ENCODE measurements at places on chromosomes 12 and 14. TPM values are rescaled to one million over a fixed set of nuclear protein-coding genes. Genes with fewer than 3 reads are reported as not detected.

- DNase-seq: no peak
These were observed 93.3 kb upstream of the RIC8B start for GRCh38 chr12:106681210-106681609.

DNA sequence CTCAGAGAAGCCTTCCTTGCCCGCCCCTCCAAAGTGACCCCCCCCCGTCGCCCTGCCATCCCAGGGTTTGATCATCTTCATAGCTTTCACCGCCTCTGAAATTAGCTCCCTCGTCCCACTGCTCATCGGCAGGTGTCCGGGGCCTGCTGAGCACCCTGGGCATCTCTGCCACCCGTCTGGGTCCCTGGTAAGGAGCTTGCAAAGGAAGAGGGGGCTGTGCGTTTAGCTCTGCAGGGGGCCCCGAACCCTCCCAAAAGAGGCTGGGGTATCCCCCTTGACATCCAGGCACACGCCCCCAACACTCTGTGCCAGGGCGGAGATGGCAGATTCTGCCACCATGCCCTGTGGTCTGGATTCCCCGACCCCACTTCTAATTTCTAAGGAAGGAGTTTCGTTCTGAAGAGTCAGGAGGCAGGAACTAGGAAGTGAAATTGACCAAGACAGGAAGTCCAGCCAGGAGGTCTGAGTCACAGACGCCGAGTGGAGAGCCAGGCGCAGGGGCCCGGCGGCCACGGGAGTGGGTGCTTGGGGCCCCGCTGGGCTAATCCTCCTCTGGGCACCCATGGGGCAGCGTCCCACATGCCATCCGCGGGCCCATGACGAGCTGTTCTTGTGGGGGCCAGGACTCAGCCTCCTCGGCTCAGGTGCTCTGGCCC, 95.7 kb downstream of the RFLNA start:
- no peak for DNase-seq

GRCh38 chr14:88005050-88005481, at the start of gene GPR65:
Gene GPR65, plus strand, starts transcription at chr14:88005135. Its CDS starts 5,713 bp downstream, at chr14:88010848.
- no peak for DNase-seq

GRCh38 chr12:11621797-11622423, 27.6 kb upstream of the ETV6 start:
- DNase-seq: no peak

DNA sequence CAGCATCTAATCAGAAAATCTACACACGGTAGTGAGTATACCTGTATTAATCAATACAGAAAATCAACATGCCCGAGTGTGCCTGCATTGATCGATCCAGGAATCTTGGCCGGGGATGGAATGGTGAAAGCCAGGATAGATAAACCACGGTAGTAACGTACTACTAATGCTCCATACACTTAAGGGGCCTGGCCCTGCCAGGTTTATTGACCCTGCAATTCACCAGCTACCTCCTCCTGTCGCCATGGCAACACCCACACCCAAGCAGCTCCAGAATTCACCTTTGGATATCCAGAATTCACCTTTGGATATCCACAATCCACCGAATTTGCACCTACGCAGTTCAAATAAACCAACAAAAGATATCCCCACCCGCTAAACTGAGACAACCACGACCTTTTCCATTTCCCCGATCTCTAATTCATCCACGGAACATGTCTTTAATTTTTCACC, 14.8 kb upstream of the CALM1 start:
- no peak for DNase-seq

- no peak for DNase-seq
These were observed 33.1 kb downstream of the DAAM1 start for GRCh38 chr14:59221568-59221967.

DNA sequence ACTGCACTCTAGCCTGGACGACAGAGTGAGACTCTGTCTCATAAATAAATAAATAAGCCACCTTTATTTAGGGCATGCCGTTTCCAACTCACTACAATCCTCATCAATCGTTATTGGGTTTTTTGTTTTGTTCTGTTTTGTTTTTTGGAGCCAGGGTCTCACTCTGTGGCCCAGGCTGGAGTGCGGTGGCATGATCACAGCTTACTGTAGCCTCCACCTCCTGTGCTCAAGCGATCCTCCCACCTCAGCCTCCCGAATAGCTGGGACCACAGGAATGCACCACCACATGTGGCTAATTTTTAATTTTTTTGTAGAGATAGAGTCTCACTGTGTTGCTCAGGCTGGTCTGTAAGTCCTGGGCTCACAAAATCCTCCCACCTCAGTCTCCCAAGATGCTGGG, 3.6 kb upstream of the ANAPC5 start:
- DNase-seq: no peak

GRCh38 chr14:34981743-34982420, 910 bp upstream of the SRP54 start:
- DNase-seq: no peak

DNA sequence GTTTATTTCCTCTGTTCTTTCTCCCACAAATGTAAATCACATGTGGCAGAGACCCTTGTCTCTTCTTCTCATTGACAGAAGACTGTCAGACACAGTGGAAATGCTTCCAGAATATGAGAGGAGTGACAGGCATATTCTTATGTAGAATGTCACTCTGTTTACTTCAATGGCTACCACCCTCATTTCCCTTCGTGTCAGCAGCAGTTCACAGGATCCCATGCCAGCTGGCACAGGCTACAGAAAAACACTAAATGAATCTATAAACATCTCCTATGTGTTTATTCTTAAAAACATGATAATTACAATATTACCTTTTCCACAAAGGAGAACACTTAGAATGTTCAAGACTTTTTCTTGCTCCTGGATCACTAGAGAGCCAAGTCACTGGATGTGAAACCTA, 183.8 kb upstream of the CNTN1 start:
- no peak for DNase-seq

DNA sequence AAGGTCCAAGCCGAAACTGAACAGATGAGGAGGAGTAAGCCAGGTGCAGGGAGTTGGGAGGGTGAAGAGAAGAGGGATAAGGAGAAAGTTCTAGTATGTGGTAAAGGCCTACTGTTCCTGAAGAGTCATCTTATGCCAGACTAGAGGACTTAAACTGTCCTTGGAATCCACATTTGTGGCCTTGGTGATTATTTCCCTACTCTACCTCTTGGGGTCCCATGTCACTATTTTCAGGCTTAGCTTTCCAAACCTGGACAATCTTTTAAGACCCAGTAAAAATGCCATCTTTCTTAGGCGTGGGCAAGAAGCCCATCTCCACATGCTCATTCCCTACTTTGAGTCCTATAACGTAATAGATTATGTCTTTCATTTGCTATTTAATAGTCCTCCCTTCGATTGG, 40.1 kb upstream of the CRY1 start:
- DNase-seq: peak; percentile 31

DNA sequence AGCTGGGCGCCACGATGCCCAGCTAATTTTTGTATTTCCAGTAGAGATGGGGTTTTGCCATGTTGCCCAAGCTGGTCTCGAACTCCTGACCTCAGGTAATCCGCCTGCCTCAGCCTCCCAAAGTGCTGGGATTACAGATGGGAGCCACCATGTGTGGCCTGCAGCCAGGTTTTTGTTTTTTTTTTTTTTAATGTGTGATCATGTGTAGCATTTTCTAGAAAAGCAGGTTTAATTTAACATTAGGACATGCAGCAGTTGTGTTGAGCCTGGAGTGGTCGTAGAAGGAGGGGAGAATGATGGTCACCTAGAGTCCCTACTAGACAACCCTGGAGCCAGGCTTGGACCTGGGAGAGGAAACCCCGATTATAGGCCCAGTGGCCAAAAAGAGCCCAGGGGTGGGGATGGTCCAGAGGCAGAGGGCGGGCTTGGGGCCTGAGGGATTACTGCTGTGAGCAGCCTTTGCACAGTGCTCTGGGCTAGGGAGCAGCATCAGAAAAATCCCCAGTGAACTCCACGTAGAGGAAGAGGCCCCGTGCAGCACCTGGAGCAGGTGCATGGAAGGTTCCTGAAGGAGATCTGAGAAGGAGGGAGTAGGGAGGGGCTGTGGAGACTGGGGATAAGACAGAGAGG, 13.6 kb downstream of the DLK1 start:
- no peak for DNase-seq

DNA sequence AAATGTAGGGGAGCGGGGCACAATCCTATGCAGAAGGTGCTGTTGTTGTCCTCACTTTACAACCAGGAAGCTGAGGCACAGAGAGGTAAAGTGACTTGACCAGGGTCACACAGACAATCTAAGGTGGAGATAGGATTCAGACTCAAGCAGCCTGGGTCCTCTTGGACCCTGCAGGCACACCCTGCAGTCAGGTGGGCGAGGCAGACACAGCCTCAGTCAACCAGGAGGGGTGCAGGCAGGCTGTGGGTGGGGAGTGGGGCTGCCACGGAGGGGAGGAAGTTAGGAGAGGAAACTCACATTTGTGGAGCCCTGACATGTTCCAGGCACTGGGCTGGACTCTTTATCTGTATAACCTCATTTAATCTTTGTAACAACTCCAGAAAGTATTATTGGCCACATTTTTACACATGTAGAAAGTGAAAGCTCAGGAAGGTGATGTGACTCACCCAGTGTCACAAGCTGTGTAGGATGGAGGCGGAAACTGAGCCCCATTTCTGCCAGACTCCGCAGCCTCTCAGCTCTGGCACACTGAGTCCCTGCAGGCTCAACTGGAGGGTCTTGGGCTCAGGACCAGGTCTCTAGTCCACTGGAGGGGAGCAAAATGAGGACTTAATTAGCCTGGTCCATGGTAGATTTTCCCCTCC, 24.9 kb upstream of the CHGA start:
- DNase-seq: no peak

Gene SMCO3
- total RNA-seq: 5.0 TPM

Gene PIANP
- total RNA-seq: 2.0 TPM

Gene MIPOL1
- total RNA-seq: 17.3 TPM

Gene NR4A1
- 24.5 TPM for total RNA-seq

Gene CEBPE
- 0.17 TPM for total RNA-seq

Gene CLEC4C
- not detected for total RNA-seq

Gene BHLHE41
- 15.3 TPM for total RNA-seq

Gene BDKRB1
- total RNA-seq: not detected

Gene RPL10L
- total RNA-seq: not detected

Gene CHGA
- total RNA-seq: 32.2 TPM

All from spinal cord (tissue), 10 donors.